ENCODE measurements at places on chromosomes 7 and 10.

GRCh38 chr10:116444527-116445142, 17.0 kb downstream of the PNLIPRP3 start:
- no peak for DNase-seq

DNA sequence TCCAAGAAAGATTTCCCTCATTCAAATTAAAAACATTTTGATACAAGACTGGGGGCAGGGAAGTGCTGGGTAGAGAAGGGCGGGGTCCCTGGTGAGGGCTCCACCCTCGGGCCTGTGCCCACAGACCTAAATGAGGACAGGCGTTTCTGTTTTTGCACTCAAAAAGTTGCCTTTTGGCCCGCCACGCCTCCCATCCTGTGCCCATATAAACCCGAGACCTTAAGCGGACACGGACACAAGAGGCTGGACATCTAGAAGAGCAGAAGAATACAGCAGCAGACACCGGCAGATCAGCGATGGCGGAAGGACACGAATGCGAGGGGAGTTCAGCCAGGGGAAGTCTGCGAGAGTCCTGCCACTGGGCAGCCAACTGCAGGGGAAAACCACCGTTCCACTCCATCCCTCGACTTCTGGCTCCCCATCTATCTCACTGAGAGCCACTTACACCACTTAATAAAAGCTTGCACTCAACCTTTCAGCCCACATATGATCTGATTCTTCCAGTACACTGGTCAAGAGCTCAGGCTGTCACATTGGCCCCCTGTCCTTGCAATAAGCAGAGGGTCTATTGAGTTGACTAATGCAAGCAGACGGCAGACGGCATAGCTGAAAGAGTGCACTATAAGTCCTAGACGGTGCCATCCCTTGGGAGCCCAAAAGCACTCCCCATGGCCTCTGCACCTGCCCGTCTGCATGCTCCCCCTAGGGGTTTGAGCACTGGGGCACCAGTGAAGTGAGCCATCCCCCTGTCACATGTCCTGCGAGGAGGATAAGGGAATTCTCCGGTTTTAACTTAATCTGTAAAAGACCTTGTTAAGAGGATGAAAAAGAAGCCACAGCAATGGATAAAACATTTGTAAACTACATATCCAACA, 181.8 kb upstream of the PRSS1 start:
- DNase-seq, result no peak

GRCh38 chr10:90927293-90927692, 6.4 kb upstream of the ANKRD1 start:
- DNase-seq, result no peak

DNA sequence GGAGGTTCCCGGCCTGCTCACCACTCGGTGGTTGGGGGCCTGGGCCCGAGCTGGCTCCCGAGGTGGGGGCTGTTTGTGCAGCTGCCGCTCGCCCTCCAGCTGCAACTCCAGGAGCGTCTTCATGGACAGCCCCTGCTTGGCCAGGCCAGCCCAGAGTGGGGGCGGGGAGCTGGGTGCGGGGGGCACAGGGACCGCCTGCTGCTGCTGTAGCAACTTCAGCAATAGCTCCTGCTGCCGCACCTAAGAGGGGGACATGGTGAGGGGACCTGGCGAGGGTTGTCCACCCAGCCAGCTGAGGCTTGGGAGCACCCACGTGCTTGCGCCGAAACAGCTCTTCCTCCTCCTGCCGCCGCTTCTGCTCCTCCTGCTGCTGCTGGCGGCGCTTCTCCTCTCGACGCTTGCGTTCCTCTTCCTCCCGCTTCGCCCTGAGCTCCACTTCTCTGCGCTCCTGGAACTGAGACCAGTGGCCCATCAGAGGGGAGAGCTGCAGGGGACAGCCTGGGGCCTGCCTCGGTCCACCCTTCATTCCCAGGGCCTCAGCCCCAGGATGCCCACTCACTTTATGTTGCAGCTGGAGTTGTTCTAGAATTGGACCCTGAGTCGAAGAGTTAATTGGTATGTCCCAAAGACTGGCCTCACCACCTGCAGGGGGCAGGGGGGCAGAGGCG, 9.6 kb downstream of the GNB2 start:
- DNase-seq, result no peak

DNA sequence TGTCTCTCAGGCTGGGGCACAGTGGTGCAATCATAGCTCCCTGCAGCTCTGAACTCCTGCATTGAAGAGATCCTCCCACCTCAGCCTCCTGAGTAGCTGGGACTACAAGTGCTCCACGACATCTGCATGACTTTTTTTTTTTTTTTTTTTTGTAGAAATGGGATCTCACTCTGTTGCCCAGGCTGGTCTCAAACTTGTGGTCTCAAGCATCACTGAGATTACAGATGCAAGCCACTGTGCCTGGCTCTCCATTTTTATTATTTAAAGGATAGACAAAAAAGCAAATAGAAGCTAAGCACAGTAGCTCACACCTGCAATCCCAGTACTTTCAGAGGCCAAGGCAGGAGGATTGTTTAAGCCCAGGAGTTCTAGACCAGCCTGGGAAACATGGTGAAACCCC, 13.0 kb upstream of the KCTD7 start:
- DNase-seq, result no peak

GRCh38 chr10:44323838-44324237, 61.1 kb downstream of the CXCL12 start:
- no peak for DNase-seq

- no peak for DNase-seq
Measured at GRCh38 chr7:116529250-116529649, 4.4 kb downstream of the CAV1 start.

GRCh38 chr10:71752391-71753090, 20.8 kb downstream of the VSIR start:
- DNase-seq, result no peak

GRCh38 chr10:114874827-114875411, 53.3 kb downstream of the FHIP2A start:
- DNase-seq, result no peak

GRCh38 chr10:80472234-80473095, 18.4 kb downstream of the TSPAN14 start:
- no peak for DNase-seq

GRCh38 chr10:115941361-115941771, 331.6 kb downstream of the GFRA1 start:
- DNase-seq, result no peak

DNA sequence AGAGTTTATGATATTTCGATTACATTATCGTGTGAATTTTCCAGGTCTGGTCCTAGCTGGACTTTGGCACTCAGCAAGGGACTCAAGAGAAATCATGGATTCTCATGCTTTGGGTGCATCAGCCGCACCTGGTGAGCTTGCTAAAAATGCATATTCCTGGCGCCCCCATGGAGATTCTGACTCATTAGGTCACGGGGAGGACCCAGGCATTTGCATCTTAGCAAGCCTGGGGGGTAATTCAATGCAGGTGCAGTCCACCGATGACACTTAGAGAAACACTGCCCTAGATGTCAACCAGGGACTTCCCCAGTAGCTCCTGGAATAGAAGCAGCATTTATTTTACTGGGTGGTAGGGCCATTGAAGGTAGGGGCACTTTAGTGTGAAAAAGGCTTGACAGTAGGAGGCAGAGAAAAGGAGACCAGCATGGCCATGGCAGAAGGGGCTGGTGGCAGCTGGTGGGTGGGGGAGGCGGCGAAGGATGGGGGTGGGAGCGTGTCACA, 29.9 kb upstream of the PDCD4 start:
- no peak for DNase-seq

DNA sequence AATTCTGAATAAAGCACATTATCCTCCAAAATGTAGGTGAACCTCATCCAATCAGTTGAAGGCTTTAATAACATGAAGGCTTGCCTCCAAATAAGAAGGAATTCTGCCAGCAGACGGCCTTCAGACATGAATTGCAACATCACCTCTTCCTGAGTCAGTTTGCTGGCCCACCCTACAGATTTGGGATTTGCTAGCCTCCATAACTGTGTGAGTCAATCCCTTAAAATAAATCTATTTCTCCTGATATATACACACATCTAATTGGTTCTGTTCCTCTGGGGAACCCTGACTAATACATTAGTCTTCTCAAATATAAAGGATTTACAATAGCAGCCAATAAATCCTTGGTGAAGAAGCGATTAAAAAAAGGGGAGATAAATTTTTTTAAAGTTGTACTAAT, 34.8 kb upstream of the OSBPL3 start:
- DNase-seq, result no peak

DNA sequence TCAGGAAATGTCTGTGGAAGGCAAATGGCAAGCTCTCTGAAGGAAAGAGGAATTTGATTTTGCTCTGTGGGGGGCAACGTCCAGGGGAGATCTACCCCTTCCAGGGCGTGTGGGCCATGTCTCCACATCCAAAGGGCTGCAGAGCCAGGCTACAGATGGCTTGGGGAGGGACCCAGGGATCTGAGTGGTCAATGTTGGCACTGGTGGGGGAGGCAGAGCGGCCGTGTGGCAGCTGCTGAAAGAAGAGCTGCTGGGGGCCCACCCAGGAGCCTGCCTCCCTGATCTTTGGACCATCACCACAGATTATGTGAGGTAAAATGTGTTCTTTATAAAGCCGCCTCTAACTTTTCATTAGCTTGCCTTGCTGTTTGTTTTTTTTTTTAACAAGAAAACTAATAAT, 144.1 kb downstream of the HERPUD2 start:
- no peak for DNase-seq

GRCh38 chr7:29510028-29510427, 53.6 kb upstream of the PRR15 start:
- DNase-seq, result no peak

GRCh38 chr10:35561715-35562114, 43.4 kb upstream of the GJD4 start:
- no peak for DNase-seq

GRCh38 chr7:1779445-1779844, 109.4 kb downstream of the ELFN1 start:
- no peak for DNase-seq

- DNase-seq, result no peak
Measured at GRCh38 chr7:25754333-25754732, 397.7 kb upstream of the NFE2L3 start.

GRCh38 chr10:125260260-125260659, 99.9 kb upstream of the CTBP2 start:
- DNase-seq, result no peak

GRCh38 chr10:78301891-78302738, 268.5 kb downstream of the RPS24 start:
- no peak for DNase-seq

GRCh38 chr7:24786941-24787340, 29.7 kb upstream of the GSDME start:
- DNase-seq, result no peak

- no peak for DNase-seq
Measured at GRCh38 chr7:100141555-100141949, 7.2 kb upstream of the LAMTOR4 start.

GRCh38 chr10:86105181-86105580, 261.4 kb downstream of the GRID1 start:
- DNase-seq, result no peak

Data from stimulated activated CD4-positive, alpha-beta T cell treated with anti-CD3 and anti-CD28 coated beads, Interleukin-15, amount 100 ng/mL, for 1 hour (primary cell).